ENCODE measurements at places on chromosomes 16 and 17. TPM values are rescaled to one million over a fixed set of nuclear protein-coding genes. Genes with fewer than 3 reads are reported as not detected.

The TMEM204 gene
- total RNA-seq = 10.7 TPM

- no peak for DNase-seq
Measured at GRCh38 chr17:1073241-1073962, 76.5 kb downstream of the TIMM22 start.

GRCh38 chr17:69346766-69347165 lies 19.8 kb upstream of the ABCA5 start:
- no peak for DNase-seq

DNA sequence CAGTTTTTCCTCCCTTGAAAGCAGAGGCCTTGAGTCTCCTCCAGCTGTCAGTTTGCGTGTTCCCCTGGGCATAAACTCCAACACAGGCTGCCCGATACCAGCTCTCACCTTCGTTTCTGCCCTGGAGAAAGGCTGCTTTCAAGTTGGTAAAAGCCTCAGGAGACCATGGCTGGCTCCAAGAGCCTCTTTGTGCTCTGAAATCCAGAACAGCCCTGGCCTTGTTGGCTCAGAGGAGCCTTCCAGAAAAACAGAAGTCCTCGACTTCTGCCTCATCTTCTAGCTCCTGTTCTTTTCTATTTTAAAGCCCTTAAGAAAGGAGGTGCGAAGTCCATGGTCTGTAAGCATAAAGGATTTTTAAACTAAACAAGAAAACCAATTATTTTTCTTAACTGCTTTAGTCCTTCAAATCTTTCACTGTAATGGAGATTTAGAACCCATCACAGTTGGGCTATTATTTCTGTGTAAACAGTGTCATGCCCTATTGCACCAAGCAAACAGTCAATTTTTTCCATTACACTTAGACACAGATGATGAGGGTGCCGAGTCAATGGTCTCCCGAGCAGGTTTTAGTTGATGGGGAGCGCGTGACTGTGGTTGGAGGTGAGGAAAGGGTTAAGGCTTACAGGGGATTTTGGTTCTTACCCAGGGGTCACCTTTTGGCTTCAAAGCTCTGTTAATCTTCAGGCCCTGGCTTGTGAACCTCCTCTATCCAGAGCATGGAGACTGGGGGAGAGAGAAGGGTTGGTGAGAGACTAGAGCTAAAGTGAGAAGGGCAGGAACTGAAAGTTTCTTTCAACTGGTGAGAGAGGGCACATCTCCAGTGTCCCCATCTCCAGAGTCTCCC lies 212.8 kb downstream of the MSI2 start:
- no peak for DNase-seq

GRCh38 chr17:1322014-1322428 lies 42.6 kb downstream of the TRARG1 start:
- DNase-seq = no peak

GRCh38 chr17:76161619-76162266 lies 20.7 kb upstream of the FOXJ1 start:
- DNase-seq = peak; percentile 53

DNA sequence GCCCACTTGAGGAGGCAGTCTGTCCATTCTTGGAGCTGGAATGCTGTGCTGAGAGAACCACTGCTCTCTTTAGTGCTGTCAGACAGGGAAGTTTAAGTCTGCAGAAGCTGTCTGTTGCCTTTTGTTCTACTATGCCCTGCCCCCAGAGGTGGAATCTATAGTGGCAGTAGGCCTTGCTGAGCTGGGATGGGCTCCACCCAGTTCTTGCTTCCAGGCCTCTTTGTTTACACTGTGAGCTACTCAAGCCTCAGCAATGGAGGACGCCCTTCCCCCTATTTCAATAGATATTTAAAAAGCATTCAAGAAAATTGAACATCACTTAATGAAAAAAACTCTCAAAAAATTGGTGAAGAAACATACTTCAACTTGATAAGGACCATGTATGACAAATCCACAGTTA lies 313.5 kb downstream of the PHKB start:
- no peak for DNase-seq
